ENCODE measurements at places on chromosomes 1 and 21.

DNA sequence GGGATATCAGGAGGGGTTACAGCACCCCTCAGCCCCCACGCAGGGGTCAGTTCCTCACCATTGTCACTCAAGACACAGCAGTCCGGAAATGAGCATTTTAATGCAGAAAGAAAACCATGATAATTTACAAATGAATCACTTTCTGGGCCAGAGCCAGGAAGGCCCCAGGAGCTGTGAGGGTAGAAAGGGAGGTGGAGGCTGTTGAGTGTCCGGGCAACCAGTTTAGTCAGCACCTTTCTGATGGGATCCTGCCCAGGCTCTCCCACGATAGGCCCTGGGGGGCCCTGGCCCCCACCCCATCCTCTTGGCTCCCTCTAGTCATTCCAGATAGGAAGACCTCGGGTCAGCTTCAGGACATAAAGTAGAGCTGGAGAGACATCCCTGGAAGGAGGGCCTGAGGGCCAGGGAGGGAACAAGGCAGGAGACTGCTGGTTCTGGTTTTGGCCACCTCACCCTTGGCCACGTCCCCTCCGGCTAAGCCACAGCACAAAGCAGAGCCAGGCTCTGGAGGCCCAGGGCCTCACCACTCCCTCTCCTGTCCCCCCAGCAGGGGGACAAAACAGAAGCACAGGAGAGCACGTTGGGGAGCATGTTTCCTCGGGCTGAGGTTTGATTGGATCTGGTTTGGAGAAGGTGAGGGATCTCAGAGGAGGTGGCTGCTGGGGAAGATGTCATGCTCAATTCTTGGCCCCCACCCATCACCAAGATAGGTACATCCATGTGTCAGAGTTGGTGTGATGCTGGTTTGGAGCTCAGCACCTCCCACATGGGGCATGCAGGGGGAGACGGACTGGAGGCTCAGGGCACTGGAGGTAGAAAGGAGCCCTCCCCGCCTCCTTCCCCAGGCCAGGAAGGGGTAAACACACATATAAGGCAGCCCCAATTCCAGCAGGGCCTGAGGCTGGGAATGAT, 20.6 kb downstream of the ETNK2 start:
- peak; percentile 67 for DNase-seq

- no peak for DNase-seq
These were observed 87.2 kb downstream of the PEX14 start for GRCh38 chr1:10561955-10562354.

- DNase-seq, result no peak
These were observed 11.5 kb upstream of the LRRC47 start for GRCh38 chr1:3807769-3808168.

GRCh38 chr1:36650200-36651065, 167.7 kb upstream of the CSF3R start:
- peak; percentile 94 for DNase-seq

DNA sequence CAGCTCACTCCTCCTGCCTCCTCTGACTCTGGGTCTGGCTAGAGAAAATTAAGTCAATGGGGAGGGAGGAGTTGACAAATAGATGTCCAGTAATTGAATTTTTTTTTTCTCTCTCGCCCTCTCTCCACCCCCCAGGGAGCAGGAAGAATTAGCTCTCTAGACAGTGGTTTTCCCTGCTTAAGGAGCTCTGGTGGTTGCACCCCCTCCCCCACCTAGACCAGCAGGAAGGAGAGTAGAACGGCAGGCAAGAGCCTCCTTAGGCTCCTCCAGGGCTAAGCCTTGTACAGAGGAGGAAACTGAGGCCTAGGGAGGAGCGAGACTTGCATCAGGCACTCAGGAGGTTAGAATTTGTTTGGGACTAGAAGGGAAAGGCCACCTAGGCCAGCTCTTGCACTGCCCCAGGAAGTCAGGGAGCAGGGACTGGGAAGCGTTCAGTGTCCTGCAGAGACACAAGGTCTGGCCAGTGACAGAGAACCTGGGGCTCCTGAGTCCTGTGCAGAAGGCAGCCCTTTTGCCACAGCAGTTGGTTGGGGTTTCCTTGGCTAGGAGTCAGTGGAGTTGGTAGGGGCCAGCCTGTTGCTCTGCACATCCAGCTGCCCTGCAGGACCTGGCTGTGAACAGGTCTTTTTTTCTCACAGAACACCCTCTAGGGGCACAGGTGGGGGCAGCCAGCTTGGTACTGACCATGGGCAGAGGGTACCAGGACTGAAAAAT, 49.5 kb upstream of the ACOT11 start:
- DNase-seq, result no peak

- no peak for DNase-seq
These were observed 1.3 kb upstream of the SYT6 start for GRCh38 chr1:114154963-114155322.

DNA sequence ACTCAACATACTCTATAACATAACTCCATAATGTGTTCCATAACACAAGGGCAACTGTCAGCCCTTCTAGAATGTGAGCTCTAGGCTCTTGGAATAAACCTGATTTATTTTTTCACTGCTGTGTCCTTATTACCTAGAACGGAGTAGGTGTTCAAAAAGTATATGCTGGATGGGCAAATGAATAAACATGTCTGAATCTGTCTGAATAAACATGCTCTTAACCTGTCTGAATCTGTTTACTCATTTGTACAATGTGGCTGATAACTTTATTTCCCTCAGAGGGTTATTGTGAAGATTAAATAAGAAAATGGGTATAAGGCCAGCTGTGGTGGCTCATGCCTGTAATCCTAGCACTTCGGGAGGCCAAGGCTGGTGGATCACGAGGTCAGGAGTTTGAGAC, 42.3 kb downstream of the AZIN2 start:
- DNase-seq, result no peak

DNA sequence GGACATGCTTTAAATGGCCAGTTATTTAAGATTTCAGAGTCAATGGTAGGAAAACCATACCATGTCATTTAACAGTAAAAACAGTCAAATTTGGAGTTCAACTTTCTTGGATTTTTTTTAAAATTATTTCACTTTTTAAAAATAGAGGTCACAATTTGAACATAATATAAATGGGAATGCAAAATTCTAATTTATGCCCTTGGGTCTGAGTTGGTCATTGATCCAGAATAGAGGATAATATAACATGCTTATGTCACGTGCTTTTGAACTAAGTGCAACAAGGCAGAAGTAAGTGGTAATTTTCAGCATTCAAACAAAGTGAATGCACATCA, 113.1 kb upstream of the SLC35F3 start:
- DNase-seq, result no peak

- DNase-seq, result no peak
These were observed 21.5 kb upstream of the ATP5PO start for GRCh38 chr21:33937146-33937545.

DNA sequence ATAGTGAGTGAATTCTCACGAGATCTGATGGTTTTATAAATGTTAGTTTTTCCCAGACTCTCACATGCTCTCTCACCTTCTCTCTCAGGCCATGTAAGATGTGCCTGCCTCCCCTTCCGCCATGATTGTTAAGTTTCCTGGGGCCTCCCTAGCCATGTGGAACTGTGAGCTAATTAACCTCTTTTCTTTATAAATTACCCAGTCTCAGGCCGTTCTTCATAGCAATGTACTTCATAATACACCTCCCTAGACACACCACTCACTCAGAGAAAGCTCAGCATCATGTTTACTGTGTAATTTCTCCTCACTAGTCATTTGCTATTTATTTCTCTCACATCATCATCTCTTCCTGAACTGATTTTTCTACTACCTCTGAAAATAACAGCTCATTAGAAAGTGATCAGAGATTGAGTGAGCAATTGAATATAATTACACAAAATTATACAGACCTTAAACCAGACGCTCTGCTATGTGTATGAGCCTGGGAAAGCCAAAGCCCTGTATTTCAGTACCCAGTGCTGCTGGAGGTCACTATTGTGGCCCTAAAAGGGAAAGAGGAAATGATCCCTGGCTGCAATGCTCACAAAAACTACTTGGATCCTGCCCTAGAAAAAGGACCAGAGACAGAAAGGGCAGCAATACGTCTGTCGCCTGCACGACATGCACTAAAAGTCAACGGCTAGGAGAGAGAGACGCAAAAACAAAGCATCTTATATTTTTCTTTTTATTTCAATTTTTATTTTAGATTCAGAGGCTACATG, 284.5 kb downstream of the DSCAM start:
- DNase-seq, result no peak

DNA sequence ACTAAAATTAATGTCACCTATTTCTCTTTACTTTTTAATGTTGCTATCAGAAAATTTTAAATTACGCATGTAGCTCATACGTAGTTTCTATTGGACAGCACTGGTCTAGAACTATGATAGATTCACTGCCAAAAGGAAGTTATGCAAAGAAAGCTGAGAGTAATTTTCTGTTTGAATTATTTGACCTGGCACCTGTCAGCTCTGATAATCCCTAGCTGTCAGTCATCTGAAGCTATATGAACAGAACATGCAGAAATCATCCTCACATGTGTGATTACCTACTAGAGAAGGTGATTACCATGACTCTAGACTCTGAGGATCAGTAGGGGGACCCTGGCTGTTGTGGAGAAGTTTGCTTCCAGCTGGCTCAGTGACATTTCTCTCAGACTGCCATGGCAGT, 40.8 kb downstream of the F5 start:
- DNase-seq, result no peak

GRCh38 chr1:70024272-70024671, 181.1 kb downstream of the LRRC40 start:
- DNase-seq, result no peak

DNA sequence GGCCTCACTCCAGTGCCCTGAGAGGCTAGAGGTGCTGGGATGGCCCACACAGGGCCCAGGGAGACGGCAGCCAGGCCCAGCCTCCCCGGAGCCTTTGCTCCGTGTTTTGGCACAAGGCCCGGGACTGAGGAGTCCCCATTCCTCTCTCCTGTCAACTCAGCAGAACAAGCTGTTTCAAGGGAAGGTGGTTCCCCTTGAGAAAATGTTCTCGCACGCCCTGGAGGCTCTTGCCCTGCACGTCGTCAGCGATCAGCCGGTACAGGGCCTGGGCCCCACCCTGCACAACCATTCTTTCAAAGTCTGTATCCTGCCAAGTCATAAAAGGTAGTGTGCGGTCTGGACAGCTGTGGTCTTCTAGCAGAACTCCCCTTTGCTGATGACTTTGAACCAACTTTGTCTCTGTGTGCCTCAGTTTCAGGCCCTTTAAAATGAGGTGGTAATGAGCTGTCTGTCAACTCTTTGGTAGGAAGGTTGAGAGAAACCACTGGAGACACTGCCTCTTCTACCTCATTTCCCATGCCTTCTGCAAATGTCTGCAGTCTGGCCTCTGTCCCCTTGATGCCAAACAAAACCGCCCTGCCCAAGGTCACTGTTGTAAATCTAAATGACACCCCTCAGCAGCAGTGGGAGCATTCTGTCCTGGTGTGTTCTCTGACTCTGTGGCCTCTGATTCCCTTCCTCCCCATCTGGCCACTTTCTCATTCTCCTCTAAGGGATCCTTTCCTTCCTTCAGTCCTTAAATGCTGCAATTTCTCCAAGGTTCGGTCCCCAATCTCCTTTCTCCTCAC, 138.6 kb upstream of the JUN start:
- DNase-seq, result peak; percentile 13

Data from trophoblast cell (in vitro differentiated cells and primary cell).